ENCODE measurements at places on chromosomes 12 and 14.

- DNase-seq: no peak
Observed at GRCh38 chr12:56001487-56002100, 4.5 kb downstream of the SUOX start.

DNA sequence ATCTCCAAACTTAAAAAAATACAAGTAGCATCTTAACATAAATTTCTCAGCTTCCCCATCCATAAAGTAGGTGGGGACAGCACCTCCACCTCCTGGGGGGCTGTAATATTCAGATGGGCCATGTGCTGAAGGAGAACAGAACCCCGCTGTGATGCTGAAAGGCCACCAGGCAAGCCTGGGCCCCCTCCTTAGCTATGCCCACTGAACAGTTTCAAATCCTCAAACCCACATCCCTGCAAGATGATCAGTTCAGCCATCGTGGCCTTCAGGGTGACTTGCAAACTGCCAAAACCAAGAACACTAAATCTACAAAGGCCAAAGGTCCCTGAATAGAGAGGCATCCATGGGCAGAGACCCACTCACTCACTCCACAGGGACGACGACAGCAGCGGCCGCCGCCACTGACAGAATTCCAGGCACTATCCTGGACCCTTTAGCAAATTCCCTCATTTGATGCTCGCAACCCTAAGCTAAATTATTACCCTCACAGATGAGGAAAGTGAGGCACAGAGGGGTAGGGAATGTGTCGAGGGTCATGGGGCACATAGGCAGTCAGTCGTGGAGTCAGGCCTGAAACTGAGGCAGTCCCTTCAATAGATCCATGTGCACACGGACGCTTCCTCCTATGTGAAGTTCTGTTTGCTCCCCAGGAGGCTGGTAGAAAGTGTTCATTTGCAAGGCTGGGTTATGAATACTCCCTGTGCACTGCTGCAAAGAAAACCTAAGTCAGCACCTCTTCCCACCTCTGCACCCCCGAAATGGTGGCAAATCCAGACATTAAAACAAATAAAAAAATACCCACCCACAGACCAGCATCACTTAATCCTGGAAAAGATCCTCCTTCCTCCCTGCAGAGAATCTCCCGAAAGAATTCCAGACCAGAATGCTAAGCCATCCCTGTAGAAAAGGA is 5.9 kb downstream of the ITPK1 start:
- no peak for DNase-seq

GRCh38 chr12:49296034-49296835 is 1.3 kb downstream of the PRPH start:
- DNase-seq: peak; percentile 78

DNA sequence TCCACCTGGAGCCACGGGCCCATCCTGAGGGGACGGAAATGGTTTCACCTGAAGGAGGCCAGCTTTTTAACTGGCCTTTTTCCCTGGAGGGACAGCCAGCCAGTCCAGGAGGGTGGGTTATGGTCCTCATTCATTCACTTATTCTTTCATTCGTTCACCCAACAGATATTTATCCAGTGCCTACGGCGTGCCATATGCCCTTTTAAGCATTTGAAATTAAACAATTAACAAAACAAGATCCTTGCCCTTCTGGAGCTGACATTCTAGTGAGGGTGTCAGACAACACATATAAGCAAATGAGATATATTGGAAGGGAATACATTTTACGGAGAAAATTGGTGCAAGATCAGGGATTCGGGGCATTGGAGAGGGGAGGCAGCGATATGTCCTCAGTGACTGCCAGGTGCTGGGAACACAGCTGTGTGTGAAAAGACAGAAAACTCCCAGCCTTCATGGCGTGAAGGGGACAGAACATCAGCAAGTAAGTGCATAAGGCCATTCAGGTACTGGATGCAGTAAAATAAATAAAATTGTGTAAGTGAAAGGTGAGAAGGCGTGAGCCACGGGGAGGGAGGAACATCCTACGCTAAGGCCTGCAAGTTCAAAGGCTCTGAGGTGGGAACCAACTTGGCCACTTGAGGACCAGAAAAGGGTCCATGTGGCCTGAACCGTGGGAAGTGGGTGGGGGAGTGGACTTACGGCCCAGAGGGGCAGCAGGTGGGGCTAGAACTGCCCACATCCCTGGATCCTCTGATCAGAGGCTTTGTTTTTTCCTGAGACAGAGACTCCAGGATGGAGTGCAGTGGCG is 684 bp upstream of the ABCB9 start:
- DNase-seq: no peak

DNA sequence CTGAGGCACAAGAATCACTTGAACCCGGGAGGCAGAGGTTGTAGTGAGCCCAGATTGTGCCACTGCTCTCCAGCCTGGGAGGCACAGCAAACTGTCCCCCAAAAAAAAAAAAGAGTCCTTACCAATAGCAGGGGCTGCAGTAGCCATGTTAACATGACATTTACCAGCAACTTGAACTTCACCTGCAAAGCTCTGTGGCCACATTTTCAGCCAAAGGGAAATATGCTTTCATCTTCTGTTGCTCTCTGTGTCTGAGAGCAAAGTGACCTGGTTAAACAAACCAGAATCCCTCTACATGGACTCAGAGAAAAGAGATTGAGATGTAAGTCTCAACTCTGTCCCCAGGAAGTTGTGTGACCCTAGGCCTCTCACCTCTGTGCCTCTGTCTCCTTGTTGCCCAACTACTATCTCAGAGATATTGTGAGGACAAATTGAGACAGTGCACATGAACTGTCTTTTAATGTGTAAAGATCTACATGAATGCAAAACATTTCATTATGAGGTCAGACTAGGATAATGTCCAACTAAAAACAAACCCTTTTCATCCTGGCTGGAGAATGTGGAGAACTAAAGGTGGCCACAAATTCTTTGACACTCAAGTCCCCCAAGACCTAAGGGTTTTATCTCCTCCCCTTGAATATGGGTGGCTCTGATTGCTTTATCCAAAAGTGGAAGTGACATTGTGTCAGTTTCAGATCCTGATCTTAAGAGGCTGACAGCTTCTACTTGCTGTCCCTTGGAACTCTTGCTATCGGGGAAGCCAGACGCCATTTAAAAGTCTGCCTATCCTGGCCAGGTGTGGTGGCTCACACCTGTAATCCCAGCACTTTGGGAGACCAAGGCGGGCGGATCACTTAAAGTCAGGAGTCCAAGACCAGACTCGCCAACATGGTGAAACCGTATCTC is 24.7 kb upstream of the P2RX4 start:
- no peak for DNase-seq

- no peak for DNase-seq
Observed at GRCh38 chr12:56267443-56268071, 815 bp downstream of the COQ10A start.

DNA sequence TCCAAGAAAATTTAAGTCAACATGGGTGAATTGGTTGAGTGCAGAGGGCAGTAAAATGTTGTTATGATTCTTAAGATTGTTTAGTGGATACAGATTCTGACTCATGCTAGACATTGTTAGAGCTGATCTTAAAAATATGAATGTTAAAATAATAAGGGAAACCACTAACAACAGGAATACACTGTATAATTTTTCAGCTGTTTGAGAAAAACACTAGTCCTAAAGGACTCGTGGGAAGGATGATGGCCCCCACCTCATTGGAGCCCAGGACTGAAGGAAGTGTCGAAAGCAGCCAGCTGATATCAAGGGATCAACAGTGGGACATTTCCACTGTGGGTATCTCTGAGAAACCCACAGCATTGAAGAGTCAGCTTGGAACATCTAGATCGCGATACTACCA is 82.9 kb upstream of the SCAF11 start:
- no peak for DNase-seq

- DNase-seq: no peak
Observed at GRCh38 chr14:54556535-54556934, 10.4 kb upstream of the SAMD4A start.

DNA sequence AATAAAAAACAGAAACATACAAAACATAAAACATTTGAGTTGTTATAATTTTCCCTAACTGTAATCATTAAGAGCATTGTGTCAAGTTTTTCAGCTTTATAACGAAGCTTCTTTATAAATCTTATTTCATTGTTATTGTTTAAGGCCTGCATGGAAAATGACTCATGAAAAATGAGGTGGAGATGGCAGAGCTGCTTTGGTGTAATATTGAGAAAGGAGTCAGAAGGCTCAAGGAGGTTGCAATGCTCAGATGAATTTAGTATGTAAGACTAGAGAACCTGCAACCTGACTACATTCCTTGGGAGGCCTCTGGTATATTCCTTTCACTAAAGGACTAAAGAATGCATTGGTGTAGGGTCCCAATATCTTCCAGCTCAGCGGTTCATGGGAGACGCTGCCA is 61.5 kb downstream of the TMEM30B start:
- no peak for DNase-seq

GRCh38 chr12:68831751-68832503 is 23.9 kb downstream of the MDM2 start:
- DNase-seq: no peak

DNA sequence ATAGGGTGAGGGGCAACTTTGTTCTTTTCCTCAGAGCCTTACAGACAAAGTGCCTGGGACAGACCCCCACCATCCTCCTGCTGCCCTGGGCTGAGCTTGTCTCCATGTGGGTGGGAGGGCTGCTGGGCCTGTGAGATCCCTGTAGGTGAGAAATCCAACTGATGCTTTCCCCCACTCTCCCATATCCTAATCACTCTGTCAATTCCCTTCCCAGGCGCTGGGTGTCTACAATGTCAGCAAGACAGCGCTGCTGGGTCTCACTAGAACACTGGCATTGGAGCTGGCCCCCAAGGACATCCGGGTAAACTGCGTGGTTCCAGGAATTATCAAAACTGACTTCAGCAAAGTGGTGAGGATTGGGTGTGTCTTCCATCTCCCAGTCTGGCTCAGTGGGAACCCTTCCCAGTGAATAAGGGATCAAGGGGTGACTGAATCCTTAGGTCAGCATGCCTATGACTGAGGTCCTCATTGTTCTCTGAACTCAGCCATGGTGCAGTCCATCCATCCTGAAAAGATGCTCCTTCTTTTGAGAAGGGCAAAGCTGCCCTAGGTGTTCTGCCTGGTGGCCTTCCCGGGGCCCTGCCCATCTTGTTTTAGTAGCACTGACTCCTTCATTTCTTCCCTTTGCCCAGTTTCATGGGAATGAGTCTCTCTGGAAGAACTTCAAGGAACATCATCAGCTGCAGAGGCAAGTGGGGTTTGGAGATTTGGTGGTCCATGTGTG is 8.2 kb downstream of the DHRS2 start:
- no peak for DNase-seq

- no peak for DNase-seq
Observed at GRCh38 chr12:81633127-81633526, 126.0 kb downstream of the PPFIA2 start.

DNA sequence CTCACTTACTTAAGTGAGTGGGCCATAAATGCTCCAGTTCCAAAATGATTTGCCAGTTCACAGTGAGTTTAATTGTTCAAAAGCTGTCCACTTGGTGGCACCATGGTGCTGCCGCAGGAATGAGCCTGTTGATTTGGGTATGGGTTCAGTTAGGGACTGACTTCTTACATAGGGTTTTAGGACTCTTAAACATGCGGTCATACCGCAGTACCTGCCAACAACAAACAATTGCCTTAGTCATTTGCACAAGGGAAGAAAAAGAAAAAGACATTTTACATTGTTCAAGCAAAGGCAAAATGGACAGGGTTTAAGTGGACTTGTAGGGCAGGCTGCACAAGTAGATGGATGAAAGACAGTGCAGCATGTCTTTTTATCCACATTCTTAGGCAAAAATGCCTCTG is 80.0 kb upstream of the DBX2 start:
- DNase-seq: peak; percentile 51

DNA sequence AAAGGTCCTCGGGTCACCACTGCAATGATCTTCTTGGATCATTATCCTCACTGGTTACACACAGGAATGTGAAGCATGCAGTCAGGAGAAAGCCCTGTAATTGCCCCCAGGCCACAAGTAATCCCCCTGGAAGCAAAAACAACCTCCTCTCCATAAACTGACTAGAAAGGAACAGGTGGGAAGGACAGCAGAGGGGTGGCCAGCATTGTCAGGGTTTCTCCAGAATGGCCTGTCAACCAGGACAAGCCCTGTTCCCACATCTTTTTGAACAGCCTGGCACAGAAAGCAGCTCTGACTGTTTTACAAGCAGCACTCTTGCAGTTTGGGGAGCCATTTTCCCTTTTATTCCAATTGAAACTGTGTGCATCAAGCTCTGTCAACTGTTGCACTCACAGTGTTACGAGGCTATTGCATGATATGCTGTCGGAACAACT is 36.1 kb downstream of the TMCC3 start:
- no peak for DNase-seq

DNA sequence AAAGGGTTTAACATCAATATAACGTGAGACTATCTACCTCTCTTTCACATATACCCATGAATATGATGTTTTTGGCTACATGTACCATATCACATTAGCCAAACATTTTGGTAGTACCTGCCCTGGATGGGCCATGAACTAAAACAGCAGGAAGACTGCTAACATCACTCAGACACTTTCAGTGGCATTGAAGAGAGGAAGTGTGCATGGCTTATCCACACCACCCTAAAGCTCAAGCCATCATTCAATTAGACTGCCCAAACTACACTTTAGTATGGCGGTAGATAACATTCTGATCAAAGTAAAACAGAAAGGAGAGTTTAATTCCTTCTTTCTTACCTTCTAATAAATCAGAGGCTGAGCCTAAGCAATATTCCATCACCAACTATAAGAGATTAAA is 103.0 kb downstream of the PEBP1 start:
- DNase-seq: no peak

GRCh38 chr14:72430457-72430856 is 463.4 kb downstream of the DPF3 start:
- DNase-seq: no peak

DNA sequence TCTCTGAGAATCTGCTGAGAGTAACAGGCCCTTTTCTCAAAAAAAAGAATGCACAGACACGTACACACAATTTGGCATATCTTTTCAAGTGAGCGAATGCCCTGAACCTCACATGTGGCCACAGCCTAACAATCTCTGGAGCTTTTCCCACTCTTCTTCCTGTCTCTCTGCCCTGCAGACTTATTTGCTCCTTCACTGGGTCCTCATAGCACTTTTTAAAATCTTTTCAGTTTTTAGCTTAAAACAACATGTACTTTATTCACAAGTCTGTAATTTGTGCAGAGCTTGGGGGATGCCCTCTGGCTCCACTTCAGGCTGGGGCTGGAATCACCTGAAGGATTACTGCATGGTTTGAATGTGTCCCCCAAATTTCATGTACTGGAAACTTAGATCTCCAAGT is 9.0 kb downstream of the MAP1LC3B2 start:
- no peak for DNase-seq

DNA sequence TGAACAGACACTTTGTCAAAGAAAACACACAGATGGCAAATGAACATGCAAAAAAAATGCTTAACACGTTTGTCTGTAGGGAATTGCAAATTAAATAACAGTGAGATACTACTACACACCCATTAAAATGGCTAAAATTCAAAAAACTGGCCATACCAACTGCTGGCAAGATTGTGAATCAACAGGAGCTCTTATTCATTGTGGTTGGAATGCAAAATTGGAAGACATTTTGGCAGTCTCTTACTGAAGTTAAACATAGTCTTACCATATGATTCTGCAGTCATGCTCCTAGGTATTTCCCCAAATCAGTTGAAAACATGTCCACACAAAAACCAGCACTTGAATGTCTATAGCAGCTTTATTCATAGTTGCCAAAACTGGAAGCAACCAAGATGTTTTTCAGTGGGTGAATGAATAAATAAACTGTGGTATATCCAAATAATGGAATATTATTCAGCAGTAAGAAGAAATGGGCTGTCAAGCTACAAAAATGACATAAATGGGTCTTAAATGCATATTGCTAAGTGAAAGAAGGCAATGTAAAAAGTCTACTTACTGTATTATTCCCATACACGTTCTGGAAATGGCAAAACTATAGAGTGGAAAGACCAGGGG is 91.4 kb downstream of the PLEKHA5 start:
- DNase-seq: no peak
